ENCODE measurements at places on chromosomes 1 and 21.
A peak's percentile ranks its signal among the peaks of the same experiment; 100 is the strongest.

DNA sequence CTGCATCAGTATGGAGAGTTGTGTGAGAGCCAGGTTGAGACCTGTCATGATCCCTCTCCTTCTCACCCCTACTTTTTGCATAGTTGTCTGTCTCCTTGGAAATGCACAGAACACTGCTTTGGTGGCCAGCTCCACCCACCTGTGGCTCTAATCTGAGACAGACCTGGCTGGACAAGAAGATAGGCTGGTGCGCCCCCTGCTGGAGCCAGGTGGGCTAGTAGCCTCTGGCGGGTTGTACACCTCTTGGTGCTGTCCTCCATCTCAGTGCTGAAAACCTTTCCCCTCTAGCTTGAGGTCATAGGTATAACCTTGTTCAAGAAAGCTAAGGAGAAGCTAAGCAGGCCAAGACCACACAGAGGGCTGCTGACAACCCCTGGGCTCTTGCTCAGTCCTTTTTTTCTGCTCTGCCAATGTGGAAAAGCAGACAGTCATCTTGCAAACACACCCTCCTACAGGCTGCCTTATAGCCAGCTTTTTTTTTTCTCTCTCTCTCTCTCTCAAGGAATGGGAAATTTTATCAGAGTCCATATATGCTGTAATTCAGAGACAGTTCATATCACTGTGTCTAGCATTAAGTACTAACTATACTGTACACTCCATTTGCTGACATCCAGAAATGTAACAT is 58.8 kb upstream of the SPATA6 start:
- peak; percentile 27 for DNase-seq

DNA sequence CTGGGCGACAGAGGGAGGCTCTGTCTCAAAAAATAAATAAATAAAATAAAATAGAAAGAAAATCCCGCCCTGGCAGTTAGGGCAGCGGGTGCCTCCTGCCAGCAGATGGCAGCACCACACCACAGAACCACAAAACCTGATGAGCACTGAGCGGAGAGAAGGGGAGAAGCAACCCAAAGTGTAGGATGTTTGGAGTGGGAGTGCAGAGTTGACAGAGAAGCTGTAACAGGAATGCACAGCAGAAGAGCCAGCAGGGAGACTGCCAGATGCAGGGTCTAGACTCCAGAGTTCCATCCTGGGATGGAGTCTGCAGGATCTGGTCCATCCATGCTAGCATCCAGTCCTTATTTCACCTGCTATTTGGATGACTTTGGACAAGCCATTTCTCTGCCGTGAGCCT is 29.7 kb upstream of the KIRREL1 start:
- peak; percentile 79 for DNase-seq

DNA sequence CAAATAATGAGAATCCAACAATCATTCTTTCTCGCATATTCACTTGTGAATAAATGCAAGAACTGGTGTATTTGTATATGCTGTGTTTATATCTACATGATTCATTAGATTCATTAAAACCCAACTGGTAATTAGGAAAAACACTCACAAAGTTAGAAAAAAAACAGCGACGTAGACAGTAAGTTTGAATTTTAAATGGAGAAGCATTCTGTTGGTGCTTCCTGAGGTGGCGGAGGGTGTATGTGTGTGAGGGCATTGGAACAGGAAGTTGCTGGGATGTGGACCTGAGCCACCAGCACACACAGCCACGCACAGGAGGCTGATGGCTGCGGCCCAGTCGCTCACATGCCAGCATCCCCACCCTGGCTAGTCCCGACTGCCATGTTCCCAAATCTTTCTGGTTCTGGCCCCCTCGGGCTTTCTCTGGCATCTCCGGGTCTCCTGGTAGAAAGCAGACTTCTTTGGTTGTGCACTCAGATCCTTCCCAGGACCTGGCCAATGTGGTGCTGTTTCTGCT is 121.6 kb upstream of the IRF2BP2 start:
- no peak for DNase-seq

DNA sequence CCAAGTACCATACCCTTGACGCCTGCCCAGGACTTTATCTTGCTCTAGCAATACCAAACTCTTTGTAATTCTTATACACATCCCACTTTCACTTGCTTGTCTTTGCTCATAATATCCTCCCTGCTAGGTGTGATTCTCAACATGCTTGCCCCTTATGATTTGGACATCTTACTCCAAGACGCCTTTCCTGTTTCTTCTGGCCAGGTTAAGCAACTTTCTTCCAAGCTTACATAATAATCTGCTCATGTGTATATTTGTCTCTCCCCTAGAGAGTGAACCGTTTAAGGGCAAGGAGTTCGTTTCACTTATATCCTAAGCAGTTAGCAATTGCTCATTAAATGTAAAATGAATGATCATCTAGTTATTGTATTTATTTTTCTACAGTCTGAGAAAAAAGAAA is 21.8 kb downstream of the CRYZL1 start:
- no peak for DNase-seq

DNA sequence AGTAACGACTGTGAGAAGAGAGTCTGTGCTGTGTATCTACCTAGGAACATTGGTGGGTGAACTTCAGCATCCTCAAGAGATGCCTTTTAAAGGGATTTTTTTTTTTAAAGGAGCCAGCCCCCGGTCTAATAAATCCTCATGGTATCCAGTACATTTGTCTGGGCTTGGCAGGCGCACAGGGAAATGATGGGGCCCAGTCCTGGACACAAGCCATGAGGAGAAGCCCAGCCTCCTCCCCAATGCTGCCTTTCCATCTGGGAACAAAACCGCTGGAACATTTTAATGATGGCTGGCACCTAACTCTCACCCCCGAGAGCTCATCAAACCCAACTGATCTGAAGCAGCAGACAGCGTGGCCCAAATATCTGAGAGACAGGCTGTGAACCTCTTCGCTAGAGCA is 64.2 kb downstream of the ACOT7 start:
- DNase-seq: peak; percentile 20

GRCh38 chr1:32465578-32465933 is 684 bp downstream of the ZBTB8B start:
- DNase-seq: no peak

DNA sequence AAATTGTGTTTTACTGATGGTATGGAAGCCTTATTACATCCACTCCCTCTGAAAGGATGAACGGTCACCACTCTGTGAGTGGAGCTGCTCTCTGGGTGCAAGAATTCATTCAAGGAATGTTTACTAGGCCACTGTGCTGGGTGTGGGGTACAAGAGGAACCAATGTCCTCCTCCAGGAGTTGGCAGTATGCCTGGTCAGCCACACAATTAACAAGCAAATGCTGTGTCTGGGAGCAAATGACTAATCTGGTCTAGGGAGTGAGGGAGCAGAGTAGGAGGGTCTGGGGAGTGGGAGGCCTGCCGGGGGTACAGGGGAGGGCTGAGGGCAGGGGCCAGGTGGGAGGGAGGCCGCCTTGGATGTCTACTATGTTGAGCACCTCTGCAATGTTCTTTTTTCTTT is 27.2 kb upstream of the TDRD10 start:
- DNase-seq: peak; percentile 95

GRCh38 chr1:13700521-13701270 is 708 bp downstream of the PRDM2 start:
- peak; percentile 34 for DNase-seq

DNA sequence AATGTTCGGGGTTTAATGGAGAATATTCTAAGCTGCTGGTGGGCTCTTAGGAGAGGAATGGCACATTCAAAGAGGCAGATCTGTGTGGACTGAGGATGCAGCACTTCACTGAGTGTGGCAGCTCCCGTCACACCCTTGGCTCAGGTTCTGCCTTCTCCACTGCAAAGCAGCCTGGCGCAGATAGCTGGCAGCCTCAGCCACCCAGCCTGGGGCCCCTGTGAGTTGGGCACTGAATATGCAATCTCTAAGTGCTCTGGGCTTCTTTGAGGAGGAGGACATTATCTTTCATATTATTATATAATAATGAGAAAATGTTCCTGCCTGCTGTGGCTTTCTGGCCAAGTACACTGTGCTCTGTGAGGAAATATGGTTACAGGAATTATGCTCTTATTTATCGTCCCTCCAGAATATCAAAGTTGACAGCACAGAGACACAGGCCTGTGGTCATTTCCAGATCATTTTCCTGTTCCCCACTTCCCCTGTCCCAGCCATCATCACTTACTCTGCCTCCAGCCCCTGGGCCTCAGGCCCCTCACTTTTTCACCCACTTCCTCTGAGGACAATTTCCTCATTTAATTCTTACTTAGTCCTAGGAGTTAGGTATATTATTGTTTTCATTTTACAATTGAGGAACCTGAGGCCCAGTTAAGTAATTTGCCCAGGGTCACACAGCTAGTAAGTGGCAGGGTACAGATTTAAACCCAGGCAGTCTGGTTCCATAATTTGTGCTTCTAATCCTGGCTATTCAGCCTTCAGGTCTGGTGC is 53.6 kb downstream of the MAB21L3 start:
- no peak for DNase-seq

- DNase-seq: peak; percentile 98
These were observed 6.9 kb downstream of the SERTAD4 start for GRCh38 chr1:210239349-210240111.

DNA sequence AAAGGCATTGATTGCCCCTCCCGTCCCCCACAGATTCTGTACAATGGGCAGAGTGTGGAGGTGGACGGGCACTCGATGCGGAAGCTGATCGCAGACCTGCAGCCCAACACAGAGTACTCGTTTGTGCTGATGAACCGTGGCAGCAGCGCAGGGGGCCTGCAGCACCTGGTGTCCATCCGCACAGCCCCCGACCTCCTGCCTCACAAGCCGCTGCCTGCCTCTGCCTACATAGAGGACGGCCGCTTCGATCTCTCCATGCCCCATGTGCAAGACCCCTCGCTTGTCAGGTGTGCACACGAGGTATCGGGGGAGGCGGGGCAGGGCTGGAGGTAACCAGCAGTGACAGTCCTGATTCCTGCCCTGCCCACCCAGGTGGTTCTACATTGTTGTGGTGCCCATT is 44.8 kb upstream of the KDM4A start:
- no peak for DNase-seq

DNA sequence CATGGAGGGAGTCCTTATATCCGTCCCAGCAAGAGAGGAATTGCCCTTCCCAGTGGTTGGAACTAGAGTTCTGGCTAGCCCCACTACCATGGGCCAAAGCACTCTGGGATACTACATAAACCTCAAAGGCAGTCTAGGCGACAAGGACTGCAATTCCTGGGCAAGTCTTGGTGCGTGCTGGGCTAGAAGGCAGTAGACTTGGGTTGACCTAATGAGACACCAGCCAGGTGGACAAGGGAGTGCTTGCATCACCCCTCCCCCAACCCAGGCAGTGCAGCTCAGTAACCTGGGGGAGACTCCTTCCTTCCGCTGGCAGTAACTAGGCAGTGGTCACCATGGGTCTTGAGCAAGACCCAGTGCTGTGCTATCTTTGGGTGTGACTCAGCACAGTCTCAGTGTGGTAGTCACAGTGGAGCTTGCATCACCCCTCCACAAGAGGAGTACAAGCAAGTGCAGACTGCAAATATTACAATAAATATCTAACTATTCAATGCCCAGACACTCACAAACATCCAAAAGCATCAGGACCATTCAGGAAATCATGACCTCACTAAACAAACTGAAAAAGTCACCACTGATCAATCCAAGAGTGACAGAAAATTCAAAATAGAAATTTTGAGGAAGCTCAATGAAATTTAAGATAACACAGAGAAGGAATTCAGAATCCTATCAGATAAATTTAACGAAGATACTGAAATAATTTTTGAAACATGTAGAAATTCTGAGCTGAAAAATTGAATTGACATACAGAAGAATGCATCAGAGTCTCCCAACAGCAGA is 84.7 kb upstream of the LYPLAL1 start:
- DNase-seq: peak; percentile 92

GRCh38 chr1:212677573-212677972 is 22.1 kb downstream of the BATF3 start:
- DNase-seq: no peak

DNA sequence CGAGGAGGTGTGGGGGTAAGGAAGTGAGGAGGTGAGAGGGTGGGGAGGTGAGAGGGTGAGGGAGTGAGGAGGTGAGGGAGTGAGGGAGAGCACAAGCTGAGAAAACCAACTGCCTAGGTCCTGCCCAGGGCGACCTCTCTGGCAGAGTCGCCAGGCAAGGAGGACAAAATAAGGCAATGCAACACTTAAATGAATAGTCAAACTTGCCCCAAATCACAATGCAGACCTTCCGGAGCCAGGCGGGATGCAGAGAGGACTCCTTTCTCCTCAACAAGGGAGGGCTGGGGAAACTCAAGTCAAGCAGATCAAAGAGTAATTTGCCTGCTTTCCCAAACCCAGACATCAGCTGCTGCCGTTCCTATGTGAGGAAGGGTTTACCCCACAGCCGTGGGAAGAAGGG is 86.0 kb downstream of the CCDC185 start:
- no peak for DNase-seq

- DNase-seq: peak; percentile 85
These were observed 1.5 kb downstream of the F13B start for GRCh38 chr1:197065559-197065958.

DNA sequence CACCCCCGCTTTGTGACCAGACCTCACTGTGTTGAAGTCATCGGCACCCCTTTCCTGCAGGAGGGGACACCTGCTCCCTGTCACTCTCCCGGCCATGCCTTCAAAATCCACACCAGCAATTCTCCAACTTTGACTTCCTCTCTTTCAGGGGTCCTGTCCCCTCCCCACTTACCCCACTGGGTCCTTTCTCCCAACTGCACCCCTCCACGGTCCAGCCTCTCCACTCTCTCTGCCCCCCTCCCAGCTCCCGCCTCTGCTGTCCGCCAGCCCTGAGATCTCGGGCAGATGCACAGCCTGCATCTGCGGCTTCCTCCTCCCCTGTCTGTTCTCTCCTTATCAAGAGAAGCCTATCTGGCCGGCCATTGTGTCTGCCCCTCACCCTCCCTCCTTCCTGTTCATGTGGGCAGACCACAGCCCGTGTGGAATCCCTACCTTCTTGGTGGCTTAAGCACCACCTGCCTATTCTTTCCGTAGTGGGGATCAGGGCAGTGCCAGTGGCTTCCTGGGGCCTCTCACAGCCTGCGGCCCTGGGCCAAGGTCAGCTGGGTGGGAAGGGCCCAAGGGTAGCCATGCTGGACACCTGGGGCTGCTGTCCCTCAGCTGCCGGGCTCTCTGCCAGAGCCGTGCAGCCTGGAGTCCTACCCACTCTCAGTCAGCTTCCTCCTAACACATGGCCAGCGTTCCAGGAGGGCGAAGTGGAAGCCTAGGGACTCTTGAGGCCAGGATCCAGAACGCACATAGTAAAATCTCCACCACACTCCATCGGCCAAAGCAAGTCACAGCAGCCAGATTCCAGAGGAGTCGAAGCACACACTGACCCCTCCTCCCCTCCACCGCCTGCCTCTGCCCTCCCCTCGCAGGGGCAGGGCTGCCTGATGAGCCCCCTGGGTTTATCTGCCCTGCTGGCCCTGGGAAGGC is 5.1 kb upstream of the HES4 start:
- DNase-seq: peak; percentile 67

DNA sequence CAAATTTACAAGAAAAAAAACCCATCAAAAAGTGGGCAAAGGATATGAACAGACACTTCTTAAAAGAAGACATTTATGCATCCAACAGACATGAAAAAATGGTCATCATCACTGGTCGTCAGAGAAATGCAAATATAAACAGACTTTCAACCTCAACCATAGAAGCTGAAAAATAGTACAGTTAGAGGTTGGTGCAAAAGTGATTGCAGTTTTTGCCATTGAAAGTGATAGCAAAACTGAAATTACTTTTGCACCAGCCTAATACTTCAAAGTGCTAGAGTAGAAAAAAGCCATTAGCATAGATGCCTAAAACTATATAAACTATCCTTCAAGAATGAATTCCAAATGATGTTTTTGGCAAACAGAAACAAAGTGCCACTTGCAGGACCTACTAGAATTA is 365.8 kb upstream of the DPYD start:
- DNase-seq: no peak

Data from fibroblast of skin of scalp (primary cell).